D341Med (cell line): ENCODE measurements at places on chromosomes 16 and 17.

DNA sequence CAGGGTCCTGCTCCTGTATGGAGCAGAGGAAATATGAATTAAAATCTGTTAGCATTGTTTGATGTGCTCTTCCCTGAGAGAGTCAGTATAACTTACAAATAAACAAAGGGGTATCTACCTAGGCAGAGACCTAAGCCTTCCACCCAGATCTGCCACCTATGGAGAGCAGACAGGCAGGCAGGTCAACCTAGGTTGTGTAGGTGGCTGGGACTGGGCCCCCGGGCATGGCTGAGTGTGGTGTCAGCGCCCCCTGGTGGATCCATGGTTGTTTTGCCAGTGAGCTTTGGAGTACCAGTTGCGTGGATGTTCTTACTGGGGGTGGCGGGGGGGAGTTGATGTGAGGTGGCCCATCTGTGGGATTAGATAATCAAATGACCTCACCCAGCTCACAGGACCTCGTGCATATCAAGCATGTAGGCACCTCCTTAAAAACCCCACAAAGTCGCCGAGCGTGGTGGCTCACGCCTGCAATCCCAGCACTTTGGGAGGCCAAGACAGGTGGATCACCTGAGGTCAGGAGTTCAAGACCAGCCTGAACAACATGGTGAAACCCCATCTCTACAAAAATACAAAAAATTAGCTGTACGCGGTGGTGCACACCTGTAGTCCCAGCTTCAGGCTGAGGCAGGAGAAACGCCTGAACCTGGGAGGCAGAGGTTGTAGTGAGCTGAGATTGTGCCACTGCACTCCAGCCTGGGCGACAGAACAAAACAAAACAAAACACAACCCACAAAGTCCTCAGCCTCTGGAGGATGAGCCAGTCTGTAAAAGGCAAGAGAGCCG is 17.6 kb downstream of the DUS2 start:
- DNase-seq, result peak; percentile 86

DNA sequence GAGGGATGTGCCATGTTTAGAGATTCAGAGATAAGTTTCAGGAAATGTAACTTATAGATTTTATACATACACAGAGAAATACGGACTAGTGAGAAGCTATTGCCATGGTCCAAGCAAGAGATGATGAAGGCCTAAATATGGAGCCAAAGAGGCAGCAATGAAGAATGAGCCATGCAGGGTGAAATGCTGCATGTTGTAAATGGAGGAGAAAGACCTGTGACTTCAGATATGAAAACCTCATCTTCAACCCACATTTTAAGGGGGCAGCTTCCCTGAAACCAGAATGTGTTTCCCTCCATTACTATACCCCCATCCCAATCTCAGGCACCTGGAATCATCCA is 2.9 kb downstream of the CCL2 start:
- DNase-seq, result no peak

DNA sequence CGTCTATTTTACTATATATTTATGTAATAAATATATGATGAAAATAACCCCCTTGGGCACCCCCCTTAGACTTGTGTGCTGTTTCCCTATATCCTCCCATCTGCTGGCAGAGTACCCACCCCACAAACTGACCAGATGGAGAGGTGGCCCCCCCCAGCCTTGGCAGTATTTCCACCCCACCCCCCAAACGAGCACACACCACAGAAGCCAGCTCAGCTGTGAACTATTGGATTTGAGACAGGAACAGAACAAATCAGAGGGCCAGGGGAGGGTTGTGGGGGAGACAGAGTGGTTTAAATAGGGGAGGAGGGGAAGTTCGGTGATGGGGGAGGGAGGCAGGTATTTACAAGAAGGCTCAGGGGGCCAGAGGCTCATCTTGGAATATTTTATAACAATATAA is 7.8 kb downstream of the NR1D1 start:
- no peak for DNase-seq

- DNase-seq, result no peak
These were observed 213.1 kb upstream of the PSMD7 start for GRCh38 chr16:74083541-74083940.

GRCh38 chr16:459761-460160 is 34.3 kb downstream of the RAB11FIP3 start:
- DNase-seq, result no peak

DNA sequence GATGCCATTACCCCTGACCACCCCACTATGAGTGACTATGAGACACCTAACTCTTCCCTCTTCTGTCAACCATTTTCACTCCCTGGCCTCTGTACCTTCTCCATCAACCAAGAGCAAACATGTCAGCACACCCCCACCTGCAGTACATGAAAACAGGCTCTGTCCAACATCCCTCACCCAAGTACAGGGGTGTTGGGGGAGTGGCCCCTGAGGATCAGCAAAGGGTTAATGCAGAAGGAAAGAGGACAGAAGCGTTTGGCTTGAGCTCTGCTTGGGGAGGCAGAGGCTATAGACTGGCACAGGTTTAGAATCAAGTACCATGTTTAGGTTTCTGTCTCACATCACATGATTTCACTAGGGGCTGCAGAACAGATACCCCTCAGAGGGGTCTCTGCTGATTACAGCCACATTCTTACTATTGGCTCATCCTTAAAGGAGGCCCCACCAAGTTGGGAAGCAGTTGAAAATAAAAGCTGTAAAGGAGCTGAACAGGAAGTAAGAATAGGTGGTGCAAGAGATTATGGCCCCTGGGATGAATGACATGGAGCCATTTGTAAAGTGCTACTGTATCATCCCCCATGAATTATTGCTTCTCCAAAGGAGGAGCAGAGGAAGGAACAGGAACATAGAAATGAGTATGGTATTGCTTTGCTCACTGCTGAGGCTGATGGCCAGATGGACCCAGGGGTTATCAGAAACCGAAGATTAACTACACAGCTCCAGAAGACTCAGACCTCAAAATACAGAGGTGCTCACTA is 2.4 kb upstream of the PSMC3IP start:
- no peak for DNase-seq

GRCh38 chr17:61647047-61647446 is 56.0 kb upstream of the NACA2 start:
- no peak for DNase-seq

DNA sequence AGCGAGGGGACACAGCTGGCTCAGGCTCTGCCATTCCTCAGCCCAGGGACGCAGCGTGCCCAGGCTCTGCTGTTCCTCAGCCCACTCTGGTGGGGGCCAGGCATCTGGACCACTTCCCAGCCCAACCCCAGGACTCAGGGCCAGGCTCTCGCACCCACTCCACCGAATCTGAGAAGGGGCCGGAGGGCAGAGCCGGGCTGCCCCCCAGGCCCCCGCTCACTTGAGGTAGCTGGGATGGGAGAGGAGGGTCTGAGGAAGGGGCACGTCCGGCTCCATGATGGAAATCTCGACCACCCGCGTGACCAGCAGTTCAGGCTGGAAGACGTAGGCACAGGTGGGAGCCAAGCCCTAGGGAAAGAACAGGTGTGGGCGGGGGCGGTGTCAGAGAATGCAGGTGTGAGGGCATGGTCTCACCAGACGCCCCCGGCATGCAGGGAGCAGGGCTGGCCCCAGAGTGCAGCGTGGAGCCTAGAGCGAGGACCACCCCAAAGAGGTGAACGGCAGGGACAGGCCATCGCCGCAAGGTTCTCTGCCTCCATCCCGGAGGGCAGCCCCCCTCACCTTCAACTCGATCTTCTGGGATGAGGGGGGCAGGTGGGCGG is 4.9 kb downstream of the PGAP6 start:
- DNase-seq, result no peak

DNA sequence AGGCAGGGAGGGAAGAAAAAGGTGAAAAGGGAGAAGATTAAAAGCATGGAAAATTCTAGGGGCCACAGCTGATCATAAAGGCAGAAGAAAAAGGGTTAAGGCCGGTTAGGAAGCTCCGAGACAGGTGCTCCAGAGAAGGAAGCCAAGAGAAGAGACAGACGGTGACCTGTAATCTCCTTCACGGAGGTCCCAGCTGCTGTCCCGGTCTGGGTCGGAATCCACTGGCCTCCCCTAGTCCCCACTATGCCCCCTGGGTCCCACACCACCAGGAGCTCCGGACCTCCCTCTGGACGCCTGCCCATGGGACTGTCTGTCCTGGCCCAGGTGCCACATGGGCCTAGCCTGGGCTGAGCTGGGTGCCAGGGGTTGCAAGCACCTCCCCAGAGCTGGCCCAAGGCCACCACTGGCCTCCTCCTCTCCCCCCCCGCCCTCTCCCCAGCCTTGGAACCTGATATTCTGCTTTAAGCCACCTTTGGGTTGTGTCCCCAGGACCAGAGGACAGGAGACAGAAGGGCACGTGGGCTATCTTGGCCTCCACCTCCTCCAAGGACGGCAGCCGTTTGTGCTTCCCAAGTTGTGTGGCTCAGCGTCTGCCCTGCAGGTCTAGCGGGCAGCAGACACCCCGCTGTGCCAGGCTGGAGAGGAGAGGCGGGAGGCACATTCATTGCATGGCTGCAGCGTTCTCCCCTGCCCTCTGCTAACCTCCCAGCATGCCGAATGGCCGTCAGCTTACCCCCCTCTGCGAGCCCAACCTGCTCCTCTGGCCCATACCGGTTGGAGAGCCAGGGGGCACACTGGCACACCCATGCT is 102.4 kb downstream of the ENGASE start:
- no peak for DNase-seq

- peak; percentile 89 for DNase-seq
These were observed 24.5 kb downstream of the UNK start for GRCh38 chr17:75808905-75809621.

DNA sequence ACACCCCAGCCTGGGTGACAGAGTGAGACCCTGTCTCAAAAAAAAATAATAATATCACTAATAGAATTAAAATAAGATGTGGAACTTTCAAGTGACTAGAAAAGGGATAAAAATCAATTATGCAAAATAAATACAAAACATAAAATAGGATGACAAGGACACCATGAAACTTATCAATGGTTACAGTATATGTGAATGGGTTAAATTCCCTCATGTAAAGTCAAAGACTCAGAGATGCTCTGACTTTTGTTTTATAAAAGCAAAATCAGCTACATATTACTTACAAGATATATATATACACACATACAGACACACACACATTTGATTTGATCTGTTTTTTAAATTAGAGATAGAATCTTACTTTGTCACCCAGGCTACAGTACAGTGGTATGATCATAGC is 33.5 kb upstream of the SCNN1B start:
- no peak for DNase-seq

GRCh38 chr17:17119533-17119932 is 77.3 kb downstream of the MPRIP start:
- DNase-seq, result no peak

DNA sequence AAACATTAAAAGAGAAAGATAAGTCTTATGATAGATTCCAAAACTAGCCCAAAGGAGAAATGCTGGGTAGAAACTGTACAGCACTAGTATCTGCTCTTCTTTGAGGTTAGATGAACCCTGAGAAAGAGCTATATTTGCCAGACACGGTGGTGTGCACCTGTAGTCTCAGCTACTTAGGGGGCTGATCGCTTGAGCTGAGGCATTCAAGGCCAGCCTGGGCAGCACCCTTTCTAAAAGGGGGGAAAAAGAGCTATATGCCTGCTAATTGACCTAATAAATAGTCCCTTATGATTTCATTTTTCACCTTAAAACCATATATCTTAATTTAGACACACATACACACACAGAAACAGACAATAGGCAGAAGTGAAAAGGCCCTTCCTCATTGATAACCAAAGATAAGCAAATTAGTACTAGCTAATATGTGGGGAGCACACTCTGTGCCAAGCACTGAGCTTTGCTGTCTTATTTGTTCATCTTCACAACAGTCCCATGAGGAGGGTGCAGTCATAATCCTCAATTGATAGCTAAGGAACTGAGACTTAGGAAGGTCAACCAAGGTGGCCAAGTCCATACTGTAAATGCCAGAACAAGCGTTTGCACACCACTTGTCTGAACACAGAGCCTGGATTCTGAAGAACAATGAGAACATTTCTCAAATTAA is 56.6 kb upstream of the NLK start:
- DNase-seq, result no peak

DNA sequence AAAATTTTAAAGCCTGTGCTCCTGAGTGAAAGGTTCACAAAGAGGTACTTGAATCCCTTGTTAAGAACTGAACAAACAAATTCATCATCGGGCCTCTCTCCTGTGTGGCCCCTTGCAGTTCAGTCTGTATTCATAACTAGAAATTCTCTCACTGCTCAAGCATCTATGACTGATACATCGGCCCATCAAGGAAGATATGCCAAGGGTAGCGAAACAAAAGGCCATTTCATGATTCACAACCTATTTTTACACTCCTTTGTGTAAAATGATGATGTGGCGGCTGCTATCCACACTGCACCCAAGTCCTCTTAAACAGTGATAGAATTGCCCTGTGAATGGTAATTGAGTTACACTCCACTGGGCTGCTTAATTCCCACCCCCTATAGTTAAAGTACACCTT is 204.6 kb downstream of the STX8 start:
- DNase-seq, result no peak

- no peak for DNase-seq
These were observed 221.6 kb downstream of the FTO start for GRCh38 chr16:53925526-53925925.

GRCh38 chr16:30657866-30658730 is at the start of gene FBRS:
Gene FBRS (plus strand): TSS chr16:30658431. CDS start chr16:30659519, 1,088 bp downstream.
- peak; percentile 92 for DNase-seq

GRCh38 chr17:81254955-81255717 is 16.0 kb downstream of the NDUFAF8 start:
- peak; percentile 78 for DNase-seq

GRCh38 chr17:80294210-80294609 is 33.6 kb downstream of the RNF213 start:
- DNase-seq, result no peak

- no peak for DNase-seq
These were observed 4.0 kb upstream of the METRNL start for GRCh38 chr17:83075270-83075880.

GRCh38 chr17:18992454-18993130 is 12.0 kb downstream of the FAM83G start:
- DNase-seq, result no peak

DNA sequence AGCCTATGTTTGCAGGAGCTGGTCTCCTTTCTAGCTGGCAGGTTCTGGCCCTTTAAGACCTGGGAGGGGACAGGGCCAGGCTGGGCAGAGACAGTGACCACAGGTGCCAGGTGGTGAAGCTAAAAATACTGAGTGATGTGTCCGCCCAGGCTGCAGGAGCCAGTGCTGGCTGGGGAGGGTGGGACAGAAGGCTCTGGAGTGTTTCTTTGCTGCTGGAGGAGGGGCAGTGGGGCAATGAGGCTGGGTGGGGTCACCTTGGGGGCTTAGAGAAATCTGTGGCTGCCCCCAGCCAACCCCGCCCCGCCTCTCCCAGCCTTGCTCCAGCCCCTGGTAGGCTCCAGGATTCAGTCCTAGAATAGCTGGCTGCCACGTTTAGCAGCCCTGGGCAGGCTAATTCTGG is 30.4 kb upstream of the SBK1 start:
- no peak for DNase-seq
